ENCODE measurements at places on chromosomes 1 and 21.

DNA sequence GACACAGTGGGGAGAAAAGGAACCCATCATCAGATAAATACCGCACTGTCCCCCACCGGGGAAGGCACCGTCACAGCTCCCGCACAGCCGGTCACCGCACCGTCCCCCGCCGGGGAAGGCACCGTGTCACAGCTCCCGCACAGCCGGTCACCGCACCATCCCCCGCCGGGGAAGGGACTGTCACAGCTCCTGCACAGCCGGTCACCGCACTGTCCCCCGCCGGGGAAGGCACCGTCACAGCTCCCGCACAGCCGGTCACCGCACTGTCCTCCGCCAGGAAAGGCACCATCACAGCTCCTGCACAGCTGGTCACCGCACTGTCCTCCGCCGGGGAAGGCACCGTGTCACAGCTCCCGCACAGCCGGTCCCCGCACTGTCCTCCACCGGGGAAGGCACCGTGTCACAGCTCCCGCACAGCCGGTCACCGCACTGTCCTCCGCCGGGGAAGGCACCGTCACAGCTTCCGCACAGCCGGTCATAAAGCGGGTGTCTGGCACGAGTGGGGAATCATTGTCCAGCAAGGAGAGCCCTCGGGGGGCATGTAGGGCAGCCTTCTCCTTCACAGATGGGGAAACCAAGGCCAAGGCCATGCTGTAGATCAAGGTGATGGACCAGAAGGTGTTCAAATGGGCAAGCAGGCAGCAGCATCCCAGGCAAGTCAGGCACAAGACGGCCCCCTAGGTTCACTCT, 280.1 kb downstream of the NPHP4 start:
- peak; percentile 30 for DNase-seq

GRCh38 chr1:171910786-171911185, 69.5 kb downstream of the DNM3 start:
- no peak for DNase-seq

GRCh38 chr21:16330082-16330907, 600.5 kb downstream of the USP25 start:
- peak; percentile 56 for DNase-seq

DNA sequence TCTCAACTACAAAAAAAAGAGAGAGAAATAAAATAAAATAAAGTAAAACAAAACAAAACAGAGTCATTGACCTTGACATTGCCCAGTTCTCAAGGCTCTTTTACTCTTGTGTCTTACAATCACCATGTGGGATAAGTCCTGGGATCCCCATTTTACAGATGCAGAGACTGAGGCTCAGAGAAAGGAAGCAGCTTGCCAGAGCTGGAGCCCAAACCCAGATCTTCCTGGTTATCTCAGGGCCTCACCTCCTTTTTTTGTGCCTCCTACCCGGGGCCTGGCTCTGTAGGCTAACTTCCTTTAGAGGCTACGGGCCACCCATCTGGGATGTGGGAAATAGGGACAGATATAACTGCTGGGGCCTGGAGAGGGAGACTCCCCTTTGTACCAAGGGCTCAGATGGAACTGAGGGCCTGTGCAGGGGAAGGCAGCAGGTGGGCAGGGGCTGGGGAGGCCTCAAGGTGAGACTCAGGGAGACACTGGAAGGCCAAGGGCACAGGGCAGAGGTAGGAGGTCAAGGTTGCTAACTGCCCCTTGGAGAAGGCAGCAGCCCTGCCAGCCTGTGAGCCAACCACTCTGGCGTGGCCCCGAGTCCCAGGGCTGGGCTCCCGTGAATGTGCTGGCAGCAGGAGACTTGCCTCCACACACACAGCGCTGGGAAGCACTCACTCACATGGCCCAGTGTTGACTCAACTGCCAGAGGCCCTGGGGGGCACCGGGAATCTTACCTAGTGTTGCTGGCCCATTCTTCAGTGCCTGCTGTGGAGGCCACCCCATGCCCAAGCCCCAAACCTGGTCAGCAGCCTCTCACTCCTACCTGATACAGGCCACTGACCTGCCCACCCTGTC, 6.5 kb upstream of the ECE1 start:
- no peak for DNase-seq

GRCh38 chr1:201645956-201646355, 107.0 kb downstream of the NAV1 start:
- peak; percentile 86 for DNase-seq

GRCh38 chr1:230636575-230637148, 5.6 kb upstream of the COG2 start:
- DNase-seq = no peak

- DNase-seq = peak; percentile 17
These were observed 5.8 kb upstream of the FNBP1L start for GRCh38 chr1:93442008-93442666.

All from osteoblast (primary cell).